Mammary epithelial cell (primary cell): ENCODE measurements at places on chromosomes 11 and 22. TPM values are rescaled to one million over a fixed set of nuclear protein-coding genes. Genes with fewer than 3 reads are reported as not detected.

Gene SPDYC
- total RNA-seq: not detected in 2 replicates

Gene DRAP1
- total RNA-seq: 121 TPM

Gene YWHAH
- total RNA-seq: 153 TPM

Gene MIAT
- total RNA-seq: 0.48 and 0.64 TPM in 2 replicates

Gene TPP1
- total RNA-seq: 59.2 TPM

Gene ZNF214
- 5.2 TPM for total RNA-seq

DNA sequence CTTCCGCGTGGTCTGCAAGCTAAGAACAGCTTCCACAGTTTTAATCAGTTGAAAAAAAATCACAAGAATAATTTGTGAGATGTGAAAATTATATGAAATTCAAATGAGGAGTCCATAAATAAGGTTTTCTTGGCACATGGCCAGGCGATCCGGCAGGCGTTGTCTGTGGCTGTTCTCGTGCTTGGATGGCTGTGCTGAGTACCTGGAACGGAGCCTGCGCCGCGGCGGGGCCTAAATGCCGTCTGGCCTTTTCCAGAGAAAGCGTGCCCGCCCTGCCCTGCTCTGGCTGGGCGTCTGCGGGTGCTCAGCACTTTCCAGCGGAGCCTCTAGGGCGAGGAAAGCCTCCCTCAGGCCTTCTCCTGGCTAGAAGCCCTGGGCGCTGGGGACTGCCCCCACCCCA, 41.8 kb downstream of the OSBPL5 start:
- no peak for DNase-seq

GRCh38 chr11:72681226-72682153, 7.3 kb upstream of the PDE2A start:
- DNase-seq: no peak

DNA sequence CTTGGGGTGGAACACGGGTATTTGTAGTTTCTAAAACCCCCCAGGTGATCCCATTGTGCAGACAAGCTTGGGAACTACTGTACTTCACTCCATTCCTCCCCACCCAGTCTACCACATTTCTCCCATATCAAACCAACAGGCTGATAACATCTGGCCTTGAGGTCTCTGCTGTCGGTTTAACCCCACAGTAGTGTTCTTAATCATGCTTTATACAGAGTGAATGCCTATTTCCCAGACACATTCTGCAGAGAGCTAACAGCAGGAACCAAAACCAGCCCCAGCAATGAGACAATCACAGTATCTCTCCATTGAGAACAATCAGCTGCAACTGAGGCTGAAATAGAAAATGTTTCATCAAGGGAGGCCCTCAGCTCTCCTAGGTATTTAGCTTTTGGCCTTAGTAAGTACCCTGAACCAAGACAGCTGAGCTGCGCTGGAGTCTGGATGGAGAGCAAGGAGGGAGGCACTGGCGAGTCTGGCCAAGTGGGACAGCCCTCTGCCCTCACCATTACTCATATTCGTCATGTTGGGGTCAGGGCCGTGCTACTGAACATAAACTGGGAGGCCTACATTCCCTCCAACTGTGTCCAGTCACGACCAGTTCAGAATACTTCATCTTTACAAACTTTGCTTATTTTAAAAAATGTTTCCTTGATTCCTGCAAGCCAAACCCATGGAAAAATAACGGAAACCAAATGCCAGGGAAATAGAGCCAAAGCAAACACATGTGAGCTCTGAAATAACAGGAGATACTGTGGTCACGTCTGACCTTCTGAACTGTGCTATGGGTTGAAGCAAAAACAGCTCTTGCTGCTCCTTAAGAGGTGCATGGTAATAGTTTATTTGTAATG, 81.0 kb downstream of the CCDC34 start:
- no peak for DNase-seq

- no peak for DNase-seq
Observed at GRCh38 chr11:121643479-121644186, 190.9 kb upstream of the SORL1-AS1 start.

- no peak for DNase-seq
Observed at GRCh38 chr11:62150887-62151736, 27.3 kb downstream of the INCENP start.

DNA sequence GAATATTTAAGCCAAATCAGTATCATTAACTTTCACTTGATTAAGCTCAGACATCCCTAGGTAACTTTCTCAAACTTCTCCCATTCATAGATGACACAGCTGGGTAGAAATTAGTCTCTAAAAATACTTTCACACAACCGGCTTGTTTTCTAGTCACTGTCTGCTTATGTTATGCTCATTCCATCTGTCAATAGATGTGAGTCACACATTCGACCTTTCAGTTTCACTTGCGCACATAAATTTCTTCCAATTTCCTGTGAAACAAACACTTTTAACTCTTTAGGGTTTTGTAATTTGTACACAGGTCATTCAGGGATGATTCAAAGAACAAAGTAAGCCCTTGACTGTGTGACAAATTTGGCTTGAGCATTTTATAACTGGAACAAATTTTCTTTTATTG, 723.0 kb downstream of the KCNA4 start:
- DNase-seq: peak; percentile 75
